Stimulated activated CD8-positive, alpha-beta memory T cell treated with anti-CD3 and anti-CD28 coated beads, Interleukin-4, amount 100 ng/mL, for 48 hours (primary cell): ENCODE measurements at places on chromosomes 1 and 21.

- DNase-seq = no peak
These were observed 71.5 kb downstream of the MACF1 start for GRCh38 chr1:39275836-39276507.

DNA sequence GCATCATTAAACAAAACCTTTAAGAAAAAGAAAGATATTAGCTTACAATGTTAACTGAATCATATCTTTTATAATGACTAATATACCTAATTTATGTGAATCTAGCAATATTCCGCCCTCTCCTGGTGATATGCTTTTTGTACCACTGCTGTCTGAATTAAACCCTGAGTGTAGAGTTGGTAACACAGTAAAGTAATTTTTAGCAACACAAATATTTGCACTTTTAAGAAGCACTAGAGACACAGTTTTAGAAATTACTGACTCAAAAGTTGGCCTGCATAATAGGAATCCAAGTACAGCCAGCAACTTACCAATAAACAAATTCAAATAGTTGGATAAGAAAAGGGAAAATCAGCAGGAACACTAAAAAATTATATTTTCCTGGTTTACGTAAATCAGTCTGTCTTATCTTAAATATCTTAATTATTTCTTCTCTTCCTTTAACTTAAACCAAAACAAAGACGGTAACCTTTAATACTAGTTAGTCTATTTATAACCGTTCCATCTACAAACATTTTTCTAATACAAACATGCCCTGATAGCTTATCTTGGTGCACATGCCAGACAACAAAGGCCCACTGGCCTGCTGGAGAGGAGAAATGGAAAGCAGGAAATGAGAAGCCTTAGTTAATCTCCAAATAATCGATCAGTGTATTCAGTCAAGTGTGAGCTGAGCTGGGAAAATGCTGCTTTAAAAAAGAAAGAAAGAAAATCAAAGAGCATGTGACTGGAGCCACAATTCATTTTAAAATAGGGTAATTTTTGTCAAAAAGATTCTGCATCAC lies 246.0 kb downstream of the RERE start:
- DNase-seq = no peak

- no peak for DNase-seq
These were observed 931 bp upstream of the MXRA8 start for GRCh38 chr1:1359308-1359663.

GRCh38 chr1:88773540-88774150 lies 89.6 kb downstream of the PKN2 start:
- peak; percentile 40 for DNase-seq

DNA sequence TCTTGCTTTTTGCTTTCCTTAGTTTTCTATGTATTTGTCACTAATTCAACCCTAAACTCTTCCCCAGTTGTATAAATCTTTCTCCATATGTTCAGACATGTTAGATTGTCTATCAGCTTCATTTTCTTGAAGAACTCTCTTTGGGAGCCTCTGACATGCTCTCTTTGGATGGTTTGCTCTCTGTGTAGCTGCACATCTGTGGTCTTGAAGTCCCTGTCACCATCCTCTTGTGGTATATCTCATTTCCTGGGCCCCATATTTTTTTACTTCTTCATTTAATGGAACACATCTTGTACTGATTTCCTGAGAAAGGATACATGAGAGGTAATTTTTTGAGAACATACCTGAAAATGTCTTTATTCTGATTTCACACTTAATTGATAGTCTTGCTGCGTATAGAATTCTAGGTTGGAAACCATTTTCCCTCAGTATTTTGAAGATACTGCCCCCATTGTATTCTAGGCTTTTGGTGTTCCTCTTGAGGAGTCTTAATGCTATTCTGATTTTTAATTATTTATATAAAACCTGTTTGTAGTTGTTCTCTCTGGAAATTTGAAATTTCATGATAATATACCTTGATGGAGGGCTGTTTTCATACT lies 72.6 kb downstream of the ST3GAL3 start:
- no peak for DNase-seq

GRCh38 chr1:35574655-35575415 lies 1.7 kb downstream of the TFAP2E start:
- DNase-seq = no peak

DNA sequence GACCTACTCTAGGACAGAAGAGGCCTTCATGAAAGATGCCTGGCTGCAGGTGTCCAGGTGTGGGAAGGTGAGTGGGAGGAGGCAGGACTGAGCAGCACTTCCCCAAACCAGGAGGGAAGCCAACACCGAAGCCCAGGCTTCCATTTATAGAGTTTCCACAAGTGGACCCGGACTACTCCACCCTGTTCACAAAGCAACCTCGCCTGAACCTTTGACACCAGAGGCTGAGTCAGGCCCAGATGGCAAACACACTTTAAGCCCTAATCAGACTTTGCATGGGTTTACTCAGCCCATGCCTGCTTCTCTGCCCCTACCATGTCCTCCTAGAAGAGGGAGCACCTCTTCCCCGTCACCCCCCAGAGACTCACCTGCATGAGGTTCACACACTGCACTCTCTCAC lies 14.0 kb downstream of the PRR9 start:
- no peak for DNase-seq

GRCh38 chr1:63038586-63038985 lies 254.7 kb downstream of the ATG4C start:
- DNase-seq = no peak

GRCh38 chr1:99017655-99018054 lies 13.0 kb upstream of the PLPPR5 start:
- no peak for DNase-seq

DNA sequence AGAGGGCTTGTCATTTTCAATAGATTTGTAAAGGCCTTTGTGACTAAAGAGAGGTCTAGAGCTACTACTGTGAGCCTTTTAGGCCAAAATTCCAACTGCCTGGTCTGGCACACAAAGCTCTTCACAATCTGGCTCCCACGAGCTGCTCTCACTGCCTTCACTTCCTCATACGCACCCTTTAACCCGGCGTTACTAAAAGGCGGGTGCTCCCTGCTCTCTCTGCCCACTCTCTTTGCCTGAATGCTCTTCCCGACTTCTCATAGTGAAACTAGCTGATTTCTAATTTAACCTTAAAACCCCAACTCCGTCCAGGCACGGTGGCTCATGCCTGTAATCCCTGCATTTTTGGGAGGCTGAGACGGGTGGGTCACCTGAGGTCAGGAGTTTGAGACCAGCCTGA lies 14.2 kb downstream of the BSDC1 start:
- DNase-seq = no peak

DNA sequence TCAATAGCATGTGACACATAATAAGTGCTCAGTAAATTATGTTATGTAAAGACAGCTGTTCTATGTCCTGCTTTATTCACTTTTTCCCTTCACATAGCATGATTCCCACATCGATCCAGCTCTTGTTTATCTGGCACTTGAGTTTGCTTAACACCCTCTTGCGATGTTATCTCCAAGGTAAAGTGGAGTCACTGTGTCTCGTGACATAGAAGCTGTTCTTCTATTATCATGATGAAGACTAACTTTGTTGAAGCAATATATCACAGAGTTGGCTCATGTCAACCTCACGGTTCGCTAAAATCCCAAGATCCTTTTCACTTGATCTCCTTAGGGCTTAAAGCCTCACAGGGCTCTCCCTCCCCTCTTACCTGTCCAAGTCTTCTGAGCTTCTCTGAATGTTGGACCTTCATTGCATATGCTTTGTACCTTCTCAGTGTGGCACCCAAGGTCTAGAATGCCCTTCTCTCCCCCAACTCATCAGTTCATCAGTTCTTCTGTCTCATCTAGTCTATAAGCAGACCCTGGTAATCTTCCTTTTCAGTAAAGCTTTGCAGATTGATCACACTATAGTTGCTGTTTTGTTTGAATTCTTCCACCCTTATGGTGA lies 38.0 kb downstream of the PLXNA2 start:
- no peak for DNase-seq

DNA sequence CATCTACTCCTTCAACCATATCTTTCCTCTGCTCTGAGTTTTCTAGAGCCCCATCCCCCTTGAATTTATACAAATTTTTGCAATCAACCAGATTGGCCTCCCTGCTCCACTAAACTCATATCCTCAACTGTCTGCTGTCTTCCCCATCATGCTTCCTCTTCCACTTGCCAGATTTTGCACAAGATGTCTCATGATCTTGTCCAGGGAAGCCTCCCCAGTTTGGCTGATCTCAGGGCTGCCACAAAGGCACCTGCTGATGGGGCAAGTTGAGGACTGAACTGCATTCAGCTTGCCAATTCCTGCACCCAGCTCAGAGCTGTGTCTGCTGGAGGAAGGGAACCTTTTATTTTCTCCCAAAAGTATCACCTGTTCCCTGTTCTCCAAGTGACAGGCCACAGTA lies 3.9 kb upstream of the KCNJ9 start:
- no peak for DNase-seq

DNA sequence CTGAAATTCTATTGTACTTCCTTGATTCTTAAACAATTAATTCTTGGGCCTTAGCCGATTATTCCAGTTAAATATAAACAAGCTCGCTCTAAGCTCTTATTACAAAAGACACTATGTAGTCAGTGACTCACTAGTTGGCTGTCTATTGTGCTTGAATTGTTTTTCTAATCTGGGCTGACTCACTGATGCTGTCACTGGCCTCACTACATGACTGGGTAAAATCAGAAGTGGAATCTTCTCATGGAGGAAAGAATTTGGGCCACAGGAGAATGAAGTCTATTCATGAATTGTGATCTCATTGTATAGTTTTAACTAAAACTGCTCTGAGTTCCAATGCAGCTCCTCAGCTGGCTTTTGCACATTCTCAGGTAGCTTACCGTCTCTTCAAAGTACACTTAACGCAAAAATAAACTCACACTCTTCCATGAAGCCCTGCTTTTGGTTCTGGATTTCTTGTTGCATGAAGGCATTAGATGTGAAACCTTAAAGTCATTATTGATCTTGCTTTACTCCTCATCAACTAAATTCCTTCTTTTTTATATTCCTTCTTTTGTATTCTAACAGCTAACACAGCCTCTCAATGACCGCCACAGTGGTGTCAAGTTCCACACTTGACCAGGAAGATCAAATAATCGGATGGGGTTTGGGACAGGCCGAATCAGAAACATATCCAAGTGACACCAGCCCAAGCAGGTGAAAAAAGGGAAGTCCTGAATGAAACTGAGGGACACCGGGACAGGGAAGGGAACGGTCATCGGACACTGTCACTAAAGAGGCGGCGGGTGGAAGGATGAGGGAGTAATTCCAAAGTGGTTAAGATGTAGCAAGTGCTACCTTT lies 80.9 kb upstream of the LBR start:
- DNase-seq = no peak

GRCh38 chr1:99589186-99589636 lies 56.7 kb upstream of the PALMD start:
- DNase-seq = no peak

GRCh38 chr21:35563885-35564451 lies 496.4 kb downstream of the SETD4 start:
- no peak for DNase-seq

- DNase-seq = no peak
These were observed 437.9 kb downstream of the NCAM2 start for GRCh38 chr21:21436012-21436534.

DNA sequence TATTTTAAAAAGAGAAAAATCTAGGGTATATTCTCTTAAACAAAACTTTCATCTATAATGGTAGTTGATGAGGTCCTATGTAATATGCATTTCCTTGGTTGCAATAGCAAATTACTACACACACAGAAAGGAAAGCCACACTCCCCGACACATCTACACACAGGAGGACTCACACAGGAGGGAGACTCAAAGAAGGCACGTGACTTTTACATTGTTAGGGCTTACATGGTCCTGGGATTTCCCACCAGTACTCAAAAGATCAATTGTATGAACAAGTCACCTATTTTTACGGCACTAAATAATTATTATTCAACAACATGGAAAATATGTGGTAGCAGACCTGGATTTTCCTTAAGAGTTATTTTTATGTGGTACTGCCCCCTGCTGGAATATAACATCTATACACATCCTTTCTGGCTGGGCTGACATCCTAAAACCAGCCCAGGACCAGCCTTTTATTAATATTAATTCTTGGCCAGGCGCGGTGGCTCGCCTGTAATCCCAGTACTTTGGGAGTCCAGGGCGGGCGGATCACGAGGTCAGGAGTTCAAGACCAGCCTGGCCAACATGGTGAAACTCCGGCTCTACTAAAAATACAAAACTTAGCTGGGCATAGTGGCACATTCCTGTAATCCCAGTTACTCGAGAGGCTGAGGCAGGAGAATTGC lies 33.9 kb upstream of the LGALS8 start:
- DNase-seq = no peak

DNA sequence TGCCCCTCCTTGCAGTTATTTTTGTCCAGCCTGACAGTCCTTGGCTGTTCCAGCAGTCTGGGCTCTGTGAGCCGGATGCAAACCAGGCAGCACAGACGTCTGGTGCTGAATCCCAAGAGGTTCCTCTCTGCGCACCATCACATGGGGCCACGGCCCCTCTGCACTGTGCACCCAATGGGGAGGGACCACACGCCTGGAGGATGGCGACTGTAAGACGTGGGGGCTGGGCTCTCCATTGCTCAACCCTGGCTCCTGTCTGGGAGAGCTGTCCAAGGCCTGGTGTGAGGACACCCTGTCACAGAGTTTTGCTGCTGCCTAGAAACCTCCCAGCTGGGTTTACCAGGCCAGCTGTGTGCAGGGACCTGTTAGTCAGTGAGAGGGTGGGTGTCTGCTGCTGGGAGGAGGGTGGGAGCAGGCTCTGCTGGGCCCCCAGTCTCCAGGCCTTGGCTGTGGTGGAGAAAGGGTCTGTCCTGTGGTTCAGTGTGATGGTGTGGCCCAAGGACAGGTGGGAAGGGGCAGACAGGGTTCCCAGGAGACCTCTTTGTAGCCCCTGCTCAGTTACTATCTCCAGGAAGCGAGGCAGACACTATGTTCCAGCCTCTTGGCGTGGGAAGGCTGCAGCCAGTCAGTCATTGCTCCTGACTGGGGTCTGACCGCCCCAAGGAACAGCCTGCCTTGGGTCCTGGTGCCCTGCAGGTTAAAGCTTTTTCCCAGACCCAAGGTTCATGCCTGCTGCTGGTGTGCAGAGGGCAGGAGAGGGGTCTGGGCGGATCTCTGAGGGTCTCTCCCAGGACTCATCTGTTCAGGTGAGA lies 13.8 kb downstream of the HEYL start:
- no peak for DNase-seq

- no peak for DNase-seq
These were observed 92.7 kb downstream of the RGS2 start for GRCh38 chr1:192901500-192901899.

DNA sequence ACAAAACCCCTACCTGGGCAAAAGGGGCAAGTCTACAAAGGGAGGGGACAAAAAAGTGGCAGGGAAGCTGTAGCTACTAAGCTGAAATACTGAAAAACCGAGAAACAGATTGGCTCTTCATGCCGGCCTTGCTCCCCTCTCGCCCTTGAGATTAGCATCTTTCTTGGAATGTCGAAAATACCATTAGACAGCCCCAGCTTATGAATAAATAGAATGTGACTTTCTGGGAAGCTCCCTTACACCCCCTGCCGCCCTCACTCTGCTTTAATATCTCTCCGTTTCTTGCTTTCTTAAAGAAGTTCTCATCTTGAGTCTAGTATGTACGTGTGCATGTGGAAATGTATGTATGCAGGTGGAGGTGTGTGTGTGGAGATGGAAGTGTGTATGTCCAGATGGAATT lies 14.1 kb downstream of the TRAF3IP3 start:
- DNase-seq = no peak
